ENCODE measurements at places on chromosomes 4 and X.

DNA sequence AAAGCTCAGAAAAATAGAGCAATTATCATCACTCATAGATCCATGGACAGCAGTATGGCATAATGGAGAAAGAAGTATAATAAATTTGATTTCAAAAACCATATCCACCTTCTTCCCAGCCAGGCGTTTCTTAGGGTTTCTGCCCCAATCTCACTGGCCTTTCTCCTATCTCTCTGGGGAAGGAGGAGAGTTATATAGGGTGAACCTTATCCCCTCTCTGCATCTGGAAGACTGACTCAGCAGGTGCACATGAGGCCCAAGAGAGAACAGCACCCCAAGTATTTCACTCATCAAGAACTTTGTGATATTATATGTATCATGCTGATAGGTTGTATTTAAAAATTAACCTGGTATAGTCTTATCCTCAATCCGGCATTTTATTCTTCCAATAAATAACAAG, 318.8 kb upstream of the RASGEF1B start:
- no peak for DNase-seq

DNA sequence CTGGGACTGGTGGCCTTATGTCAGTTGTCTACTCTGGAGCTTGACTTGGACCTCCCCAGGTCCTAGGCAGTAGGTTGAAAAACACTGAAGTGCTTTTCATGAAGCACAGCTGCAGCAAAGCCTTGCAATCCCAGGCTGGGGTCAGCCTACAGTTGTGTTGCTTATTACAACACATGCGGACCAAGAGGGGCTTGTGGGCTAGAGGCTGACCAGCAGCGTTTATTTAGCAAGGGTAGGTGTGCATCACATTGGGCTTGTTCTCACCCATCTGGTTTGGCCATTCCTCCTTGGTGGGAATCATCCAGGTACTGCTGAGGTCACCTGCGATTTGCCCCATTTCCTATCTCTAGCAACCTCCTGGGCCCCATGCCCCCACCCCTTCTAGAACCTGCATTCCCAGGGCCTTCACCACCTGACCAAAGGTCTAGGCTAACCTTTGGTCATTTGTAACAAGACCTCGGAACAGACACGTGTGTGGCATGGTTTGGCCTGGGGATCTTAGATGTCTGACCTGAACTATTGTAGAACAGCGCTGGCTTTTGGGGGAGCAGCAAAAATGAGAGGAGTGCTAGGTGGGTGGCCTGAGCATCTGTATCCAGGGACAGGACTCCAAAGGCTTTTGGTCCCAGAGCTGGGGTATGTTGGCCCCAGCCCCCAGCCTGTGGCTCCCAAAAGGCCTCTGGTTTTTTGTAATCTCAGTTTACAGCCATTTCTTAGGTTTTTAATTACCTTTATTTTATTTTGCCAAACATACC, 3.0 kb downstream of the RPL10 start:
- no peak for DNase-seq

GRCh38 chr4:24764345-24764744, 31.0 kb upstream of the SOD3 start:
- no peak for DNase-seq

- DNase-seq: no peak
Observed at GRCh38 chr4:100889401-100889800, 371.6 kb upstream of the EMCN start.

DNA sequence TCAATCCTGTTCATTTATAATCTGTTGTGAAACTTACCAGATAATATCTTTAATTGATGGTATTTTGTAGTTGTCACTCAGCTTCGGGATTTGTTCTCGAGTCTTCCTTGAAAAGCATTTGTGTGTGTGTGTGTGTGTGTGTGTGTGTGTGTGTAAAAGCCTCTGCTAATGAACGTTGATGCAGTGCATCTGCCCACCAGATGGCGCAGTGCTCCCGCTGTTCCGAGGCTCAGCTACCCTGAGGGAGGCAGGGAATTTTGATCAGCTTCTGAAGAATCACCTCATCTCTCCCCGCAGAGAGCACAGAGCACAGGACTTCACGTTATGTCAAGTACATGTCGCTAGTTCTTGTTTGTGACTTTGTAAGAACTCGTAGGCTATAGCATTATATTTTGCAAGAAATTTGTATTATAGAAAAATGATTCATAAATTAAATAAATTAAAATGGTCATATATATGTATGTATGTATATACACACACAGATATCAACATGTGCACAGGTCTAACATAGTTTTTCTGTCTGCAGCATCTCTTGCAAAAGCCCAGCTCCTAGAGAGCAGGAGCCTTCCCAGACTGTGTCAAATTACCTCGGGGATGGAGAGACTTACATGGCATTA, 316.7 kb upstream of the IGFBP7 start:
- no peak for DNase-seq

DNA sequence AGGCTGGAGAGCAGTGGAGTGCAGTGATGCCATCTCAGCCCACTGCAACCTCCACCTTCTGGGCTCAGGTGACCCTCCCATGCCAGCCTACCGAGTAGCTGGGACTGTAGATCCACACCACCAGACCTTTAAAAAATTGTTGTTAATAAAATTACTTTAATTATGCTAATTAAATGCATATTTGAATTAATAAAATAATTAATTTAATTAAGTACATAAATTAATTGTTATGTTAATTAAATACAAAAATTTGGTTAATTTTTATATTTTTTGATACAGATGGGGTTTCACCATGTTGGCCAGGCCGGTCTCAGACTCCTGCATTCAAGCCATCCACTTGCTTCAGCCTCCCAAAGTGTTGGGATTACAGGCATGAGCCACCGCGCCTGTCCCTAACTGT, 12.6 kb upstream of the RAPGEF2 start:
- DNase-seq: no peak

DNA sequence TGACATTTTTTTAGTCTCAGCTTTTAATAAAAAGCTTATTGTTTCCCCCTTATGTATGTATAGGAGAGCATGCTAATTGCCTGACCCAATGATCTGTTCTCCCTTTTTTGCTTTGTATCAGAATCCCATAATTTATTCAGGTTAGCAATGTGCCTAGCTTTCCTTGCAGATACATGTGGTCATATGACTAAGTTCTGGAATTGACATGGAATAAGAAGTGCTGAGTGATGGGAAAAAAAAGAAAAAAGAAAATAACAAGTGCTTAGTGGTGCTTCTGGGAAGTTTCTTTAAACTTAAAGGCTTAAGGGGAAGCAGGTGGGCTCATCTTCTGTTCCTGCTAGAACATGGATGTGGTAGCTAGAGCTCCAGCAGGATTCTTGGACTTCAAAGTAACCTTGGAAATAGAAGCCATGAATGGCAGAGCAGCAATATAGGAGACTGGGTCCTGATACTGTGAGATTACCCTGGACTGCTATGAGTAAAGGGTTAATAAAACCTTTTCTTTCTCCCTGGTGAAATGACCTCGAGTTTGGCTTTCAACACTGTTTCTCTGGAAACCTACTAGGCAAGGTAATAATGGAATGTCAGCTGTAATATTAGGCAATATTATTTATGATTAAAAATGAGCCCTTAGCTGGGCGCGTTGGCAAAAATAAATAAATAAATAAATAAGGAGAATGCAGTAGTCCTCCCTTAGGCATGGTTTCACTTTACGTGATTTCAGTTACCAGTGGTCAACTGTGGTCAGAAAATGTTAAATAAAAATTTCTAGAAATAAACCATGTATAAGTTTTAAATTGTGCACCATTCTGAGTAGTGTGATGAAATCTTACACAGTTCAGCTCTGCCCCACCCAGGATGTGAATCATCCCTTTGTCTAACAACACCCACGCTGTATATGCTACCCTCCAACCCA, 16.7 kb upstream of the RBM41 start:
- DNase-seq: no peak

- DNase-seq: peak; percentile 81
Observed at GRCh38 chr4:73222466-73223257, 35.9 kb downstream of the ANKRD17 start.

All from cerebellar nuclear complex (tissue), 1 donor.